ENCODE measurements at places on chromosomes 5 and 9. TPM values are rescaled to one million over a fixed set of nuclear protein-coding genes. Genes with fewer than 3 reads are reported as not detected.

WHRN gene
- total RNA-seq = 4.7 TPM

CCL27 gene
- 0.21 TPM for total RNA-seq

OTP gene
- total RNA-seq = not detected

STK32A gene
- not detected for total RNA-seq

KCNIP1 gene
- not detected for total RNA-seq

TOPORS gene
- total RNA-seq = 52.3 TPM

MAP1B gene
- 0.10 TPM for total RNA-seq

RFX3 gene
- total RNA-seq = 11.9 TPM

PCDHA4 gene
- not detected for total RNA-seq

RGS3 gene
- total RNA-seq = 15.4 TPM

INSL4 gene
- not detected for total RNA-seq

ARHGEF39 gene
- total RNA-seq = 0.10 TPM

DOCK2 gene
- 244 TPM for total RNA-seq

NUTM2G gene
- not detected for total RNA-seq

PDE6A gene
- not detected for total RNA-seq

MCIDAS gene
- total RNA-seq = not detected

NR2F1-AS1 gene
- not detected for total RNA-seq

RNF183 gene
- not detected for total RNA-seq

GLRX gene
- 28.8 TPM for total RNA-seq

PALM2AKAP2 gene
- total RNA-seq = under 0.01 TPM

DMRTA1 gene
- total RNA-seq = under 0.01 TPM

ESM1 gene
- not detected for total RNA-seq

IFNK gene
- not detected for total RNA-seq

FABP6 gene
- not detected for total RNA-seq

ANKRD18A gene
- 2.0 TPM for total RNA-seq

C5orf58 gene
- not detected for total RNA-seq

CTNNAL1 gene
- total RNA-seq = 4.3 TPM

TTC23L gene
- total RNA-seq = 0.10 TPM

CRB2 gene
- total RNA-seq = not detected

PFN3 gene
- total RNA-seq = not detected

TMEM174 gene
- not detected for total RNA-seq

SLC6A3 gene
- not detected for total RNA-seq

OGN gene
- total RNA-seq = 0.21 TPM

IL13 gene
- 0.31 TPM for total RNA-seq

AGXT2 gene
- total RNA-seq = not detected

PCDHA9 gene
- total RNA-seq = not detected

PRRT1B gene
- not detected for total RNA-seq

PIP5KL1 gene
- 0.42 TPM for total RNA-seq

CTNND2 gene
- total RNA-seq = not detected

LCN12 gene
- not detected for total RNA-seq

KIF4B gene
- total RNA-seq = not detected

BTNL8 gene
- not detected for total RNA-seq

TNC gene
- 0.10 TPM for total RNA-seq

FOXD4L5 gene
- under 0.01 TPM for total RNA-seq

SV2C gene
- under 0.01 TPM for total RNA-seq

PCDH12 gene
- total RNA-seq = under 0.01 TPM

SGCD gene
- 0.10 TPM for total RNA-seq

RASGEF1C gene
- total RNA-seq = not detected

IFNB1 gene
- total RNA-seq = 7.8 TPM

OMD gene
- total RNA-seq = not detected

OTULINL gene
- total RNA-seq = 45.9 TPM

GKAP1 gene
- 8.0 TPM for total RNA-seq

SCGB3A2 gene
- total RNA-seq = not detected

NDUFB6 gene
- 6.5 TPM for total RNA-seq
